ENCODE measurements at places on chromosomes 1 and 21.

GRCh38 chr1:22210176-22210575 is 67.3 kb upstream of the WNT4 start:
- DNase-seq = no peak

- DNase-seq = no peak
Observed at GRCh38 chr1:201310251-201310985, 27.1 kb downstream of the PKP1 start.

GRCh38 chr1:173475564-173476196 is 1.5 kb upstream of the PRDX6 start:
- DNase-seq = no peak

DNA sequence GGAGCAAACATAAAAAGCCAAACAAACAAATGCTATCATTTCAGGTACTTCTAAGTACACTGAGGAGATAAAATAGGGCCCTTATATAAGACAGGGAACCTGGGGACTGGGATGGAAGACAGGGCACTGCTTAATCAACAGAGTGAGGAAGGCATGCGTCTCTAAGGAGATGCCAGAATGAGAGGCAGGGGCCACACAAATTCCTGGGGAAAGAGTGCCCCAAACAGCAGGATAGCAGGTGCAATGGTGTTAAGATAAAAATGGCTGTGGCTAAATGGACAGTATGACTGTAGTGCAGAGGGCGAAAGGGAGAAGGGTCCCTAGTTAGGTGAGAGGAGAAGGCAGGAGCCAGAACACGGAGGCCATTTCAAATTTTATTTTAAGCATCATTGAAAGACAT is 113.9 kb downstream of the ZBTB18 start:
- no peak for DNase-seq

- DNase-seq = no peak
Observed at GRCh38 chr1:204692325-204692840, 6.8 kb upstream of the LRRN2 start.

DNA sequence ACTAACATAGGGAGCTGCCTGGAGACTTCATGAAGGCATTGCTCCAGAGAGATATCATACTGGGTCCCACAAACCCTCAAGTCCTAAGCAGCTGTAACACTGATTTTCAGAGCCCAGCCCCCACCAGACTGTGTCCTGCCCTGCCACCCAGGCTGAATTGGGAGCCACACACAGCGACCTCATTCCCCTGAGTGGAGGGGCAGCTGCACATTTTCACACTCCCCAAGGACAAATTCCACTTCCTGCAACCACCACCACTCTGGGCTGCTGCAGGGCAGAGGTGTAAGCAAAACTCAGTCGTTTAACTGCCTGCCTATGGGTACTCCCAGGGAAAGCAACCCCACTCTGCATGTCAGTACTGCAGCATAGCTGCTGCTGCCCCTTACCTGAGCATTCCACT is 19.8 kb downstream of the DTL start:
- no peak for DNase-seq

- no peak for DNase-seq
Observed at GRCh38 chr1:2554621-2555387, 1.4 kb upstream of the TNFRSF14 start.

DNA sequence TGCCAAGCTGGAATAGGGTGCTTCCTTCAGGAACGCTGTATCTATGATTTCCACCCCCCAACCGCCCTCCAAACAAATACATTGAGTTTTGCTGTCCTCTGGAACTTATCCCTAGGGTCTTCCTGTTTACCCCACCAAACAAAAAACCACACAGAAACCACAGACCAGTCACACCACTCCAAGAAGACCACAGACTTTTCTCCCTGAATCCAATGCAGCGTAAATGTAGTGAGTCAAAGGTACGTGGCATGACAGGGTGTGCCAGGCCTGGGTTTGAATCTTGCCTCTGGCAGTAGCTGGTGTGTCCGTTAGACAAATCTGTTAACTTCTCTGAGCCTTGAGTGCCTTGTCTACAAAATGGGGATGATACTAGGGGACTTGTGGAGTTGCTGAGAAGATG is 27.8 kb downstream of the ASAP3 start:
- no peak for DNase-seq

GRCh38 chr1:73979684-73980083 is 218.3 kb downstream of the LRRIQ3 start:
- DNase-seq = no peak

- peak; percentile 66 for DNase-seq
Observed at GRCh38 chr1:155085504-155086127, 7.0 kb downstream of the EFNA3 start.

GRCh38 chr1:5814046-5814619 is 178.1 kb downstream of the NPHP4 start:
- no peak for DNase-seq

DNA sequence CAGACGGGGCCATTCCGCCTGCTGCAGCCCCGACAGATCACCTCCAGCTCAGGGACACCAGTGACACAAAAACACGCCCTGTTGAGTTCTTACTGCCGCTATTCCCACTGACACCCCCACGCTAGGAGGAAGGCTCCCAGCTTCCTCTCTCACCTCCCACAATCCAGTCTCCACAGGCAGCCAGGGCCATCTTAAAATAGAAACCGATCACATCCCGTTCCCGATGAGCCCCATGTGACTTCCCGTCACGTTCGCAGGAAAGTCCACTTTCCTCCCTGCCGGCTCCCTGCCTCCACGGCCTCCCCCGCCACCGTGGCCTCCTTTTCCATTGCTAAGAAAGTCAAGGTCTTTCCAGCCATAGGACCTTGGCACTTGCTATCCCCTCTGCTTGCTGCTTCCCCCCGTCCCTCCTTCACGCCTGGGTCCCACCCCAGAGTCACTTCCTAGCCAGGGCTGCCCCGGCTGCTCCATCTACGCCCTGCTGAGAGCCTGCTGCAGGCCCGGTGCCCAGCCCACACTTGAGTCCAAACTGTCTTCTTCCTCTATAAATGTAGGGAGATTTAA is 24.0 kb upstream of the DDOST start:
- DNase-seq = no peak

DNA sequence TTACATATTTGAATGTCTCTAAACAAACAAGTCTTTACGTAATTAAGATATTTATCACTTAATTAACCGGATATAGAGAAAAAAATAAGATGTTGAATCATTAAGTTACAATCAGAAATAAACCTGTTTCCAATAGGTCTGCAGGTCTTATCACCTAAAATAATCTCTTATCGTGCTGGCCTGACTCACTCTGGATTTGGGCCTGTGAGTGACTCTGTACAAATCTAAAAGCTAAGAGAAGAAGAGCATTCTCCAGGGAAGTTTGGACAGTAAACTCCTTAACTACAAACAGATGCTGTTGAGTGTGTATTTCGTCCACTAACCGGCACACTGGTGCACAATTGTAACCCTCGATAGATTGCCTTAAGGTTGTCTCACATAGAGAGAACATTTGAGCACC is 25.3 kb downstream of the CEP104 start:
- DNase-seq = no peak

DNA sequence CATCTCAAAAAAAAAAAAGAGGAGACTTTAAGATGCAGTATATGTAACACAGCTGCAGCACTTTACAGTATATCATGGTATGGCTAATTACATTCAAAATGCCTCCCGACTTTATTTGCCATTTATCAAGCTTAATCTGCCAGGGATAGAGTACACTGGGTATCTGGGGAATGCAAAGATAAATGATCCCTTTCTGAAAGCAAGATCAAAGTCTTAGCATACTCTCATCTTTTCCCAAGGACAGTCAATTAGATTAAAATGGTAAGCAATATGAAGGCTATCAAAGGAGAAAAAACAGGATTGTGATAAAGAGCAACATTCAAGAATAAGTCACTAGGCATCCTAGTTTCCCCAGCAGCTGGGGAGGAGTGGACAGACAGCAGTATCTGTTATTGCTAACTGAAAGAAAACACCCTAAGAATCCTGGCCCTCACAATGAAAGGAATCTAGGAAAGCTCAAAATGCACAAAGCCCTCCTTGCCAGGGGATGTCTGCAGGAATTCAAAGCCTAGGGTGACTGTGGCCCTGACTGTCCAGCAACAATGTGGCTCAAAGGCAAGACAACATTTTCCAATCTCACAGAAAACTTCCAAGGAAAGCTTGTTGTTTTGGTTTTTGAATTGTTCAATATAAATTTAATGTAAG is 56.7 kb upstream of the RAP1GAP start:
- no peak for DNase-seq

All from activated CD8-positive, alpha-beta memory T cell treated with anti-CD3 and anti-CD28 coated beads for 1 hour (primary cell).